A549 treated with ZK216348 at 1 μM for 4 hours (cell line): ENCODE measurements at places on chromosomes 3 and 15. TPM values are rescaled to one million over a fixed set of nuclear protein-coding genes. Genes with fewer than 3 reads are reported as not detected.

The PLIN1 gene
- total RNA-seq: 0.09 to 0.11 TPM (median 0.10 TPM) in 3 of 5 replicates, not detected in the others

The C15orf61 gene
- total RNA-seq: 2.2 to 5.2 TPM (median 3.8 TPM) in 5 replicates

The P2RY13 gene
- not detected in 5 replicates for total RNA-seq

The ACKR4 gene
- not detected in 5 replicates for total RNA-seq

The ASB14 gene
- total RNA-seq: not detected in 5 replicates

The SI gene
- total RNA-seq: not detected in 5 replicates

The RTP1 gene
- not detected in 5 replicates for total RNA-seq

The RBP2 gene
- total RNA-seq: not detected in 5 replicates

The MINAR1 gene
- total RNA-seq: 0.30 to 0.60 TPM (median 0.45 TPM) in 5 replicates

The DNASE1L3 gene
- not detected in 5 replicates for total RNA-seq

The TRIM42 gene
- not detected in 5 replicates for total RNA-seq

The TGM4 gene
- 0.08 to 0.12 TPM in 2 of 5 replicates, not detected in the others for total RNA-seq
